ENCODE measurements at places on chromosomes 2 and 18.

DNA sequence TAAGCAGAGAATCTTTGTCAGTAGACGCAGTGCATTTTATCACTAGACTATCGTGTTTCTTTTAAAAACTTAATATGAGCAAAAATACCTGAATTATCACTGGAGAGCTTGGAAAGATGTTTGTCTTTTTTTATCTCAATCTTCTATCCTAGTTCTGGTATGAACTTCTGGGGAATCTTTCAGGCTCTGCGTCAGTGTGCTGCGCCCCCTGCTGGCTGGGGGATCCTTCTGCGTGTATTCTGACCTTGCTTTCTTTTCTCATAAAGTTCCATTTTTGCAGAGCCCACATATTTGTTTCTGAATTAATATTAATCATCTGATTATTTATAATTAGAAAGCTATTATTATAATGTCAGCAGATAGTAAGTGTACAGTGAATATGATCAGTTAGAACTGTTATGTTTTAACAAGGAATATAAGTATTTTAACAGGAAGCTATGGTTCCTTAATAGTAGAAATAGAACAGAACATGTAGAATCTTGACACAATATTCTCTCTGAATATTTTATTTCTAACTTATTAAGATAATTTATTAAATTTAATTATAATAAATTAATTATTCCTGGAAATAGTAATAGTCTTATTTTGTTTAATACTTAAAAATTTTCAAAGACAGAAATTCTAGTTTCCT lies 945.0 kb upstream of the CRIM1 start:
- peak; percentile 2 for DNase-seq

DNA sequence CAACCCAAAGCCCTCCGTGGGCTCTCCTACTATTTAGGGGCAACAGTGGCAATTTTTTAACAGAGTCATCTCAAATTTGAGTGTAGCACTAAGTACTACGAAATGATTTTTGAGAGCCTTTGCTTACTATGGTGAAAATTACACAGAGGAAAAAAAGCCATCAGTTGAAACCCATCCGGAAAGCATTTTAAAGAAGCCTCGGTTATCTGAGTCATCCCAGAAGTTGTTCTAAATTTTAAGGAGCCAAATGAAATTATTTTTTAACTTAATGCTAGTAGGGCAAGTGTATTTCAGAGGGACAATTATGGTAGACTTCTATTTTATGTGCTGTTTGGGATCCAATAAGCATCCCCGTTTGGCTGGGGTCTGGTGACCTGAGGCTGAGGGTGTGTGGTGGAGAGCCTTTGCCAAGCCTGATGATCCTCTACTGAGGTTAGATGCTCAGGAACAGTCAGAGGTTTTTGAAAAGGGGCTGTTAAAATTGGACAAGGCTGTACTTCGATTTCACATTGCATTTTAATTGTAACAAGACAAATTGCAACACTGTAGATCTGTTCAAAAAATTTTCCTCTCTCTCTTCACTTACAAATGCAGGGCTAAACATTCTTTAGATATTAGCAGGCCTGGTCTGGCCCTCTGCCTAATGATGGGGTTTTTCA lies 47.0 kb downstream of the RAPGEF4 start:
- DNase-seq = no peak

DNA sequence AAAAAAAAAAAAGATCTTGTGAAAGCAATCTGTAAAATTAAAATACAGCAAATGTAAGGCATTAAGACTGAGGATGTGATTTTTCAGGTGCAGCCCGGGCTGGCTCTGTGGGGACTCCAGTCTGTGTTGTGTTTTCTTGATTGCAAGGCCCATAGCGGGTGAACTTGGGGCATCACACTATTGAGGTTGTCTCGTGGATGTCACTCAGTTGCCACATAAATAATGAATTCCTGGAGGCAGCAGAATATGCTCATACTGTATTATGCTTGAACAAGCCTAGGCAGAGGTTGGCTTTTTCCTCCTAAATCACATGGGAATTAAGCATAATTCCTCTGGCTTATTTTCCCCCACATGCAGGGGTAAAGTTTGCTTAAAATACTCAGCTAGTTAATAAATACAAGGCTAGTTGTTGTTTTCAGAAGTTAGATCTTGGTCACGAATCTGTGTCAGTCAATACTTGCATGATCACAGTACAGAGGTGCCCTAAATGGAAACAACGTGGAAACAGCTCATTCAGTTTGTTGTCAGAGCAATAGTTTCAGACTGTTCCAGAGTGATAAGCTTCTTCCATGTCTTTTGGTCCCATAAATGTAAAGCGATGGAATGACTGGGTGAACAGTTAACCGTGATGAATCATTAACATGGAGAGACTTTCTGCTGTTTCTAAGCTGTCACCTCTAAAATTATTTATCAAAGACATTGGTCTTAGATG lies 16.4 kb downstream of the GEMIN6 start:
- DNase-seq = no peak

DNA sequence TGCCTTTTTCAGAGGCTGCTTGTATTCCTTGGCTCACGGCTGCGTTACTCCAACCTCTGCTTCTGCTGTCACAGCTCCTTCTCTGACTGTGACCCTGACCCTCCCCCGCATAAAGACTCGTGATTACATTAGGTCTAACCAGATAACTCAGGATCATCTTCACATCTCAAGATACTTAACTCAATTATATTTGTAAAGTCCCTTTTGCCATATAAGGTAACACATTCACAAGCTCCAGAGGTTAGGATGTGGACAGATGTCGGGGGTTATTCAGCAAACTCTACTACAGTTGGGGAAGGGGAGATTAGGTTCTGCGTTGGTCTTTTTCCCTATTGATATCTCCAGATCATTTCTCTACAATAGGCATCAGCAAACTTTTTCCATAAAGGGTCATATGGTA lies 76.9 kb downstream of the EVA1A start:
- DNase-seq = no peak

GRCh38 chr2:33484042-33484621 lies 7.7 kb downstream of the RASGRP3 start:
- DNase-seq = no peak

GRCh38 chr2:212745359-212745758 lies 206.8 kb upstream of the ERBB4 start:
- DNase-seq = no peak

DNA sequence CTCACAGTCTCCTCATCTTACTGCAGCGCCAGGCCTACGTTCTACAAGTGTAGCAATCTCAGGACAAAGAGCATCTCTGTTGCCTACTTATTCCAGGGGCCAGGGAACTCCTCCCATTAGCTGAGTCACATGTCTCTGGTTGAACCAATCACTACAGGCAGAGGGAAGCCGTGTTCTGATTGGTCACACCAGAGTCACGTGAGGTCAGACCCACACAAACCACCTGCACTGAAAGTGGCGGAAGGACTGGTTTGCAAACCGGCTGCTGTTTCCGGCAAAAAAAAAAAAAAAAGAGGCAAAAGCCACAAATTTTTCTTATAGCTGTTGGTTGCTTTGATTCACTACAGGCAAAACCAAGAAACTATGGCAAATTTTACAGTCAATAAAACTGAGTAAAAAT lies 21.9 kb upstream of the USP14 start:
- DNase-seq = peak; percentile 15

GRCh38 chr2:233798335-233799086 lies 20.4 kb downstream of the MROH2A start:
- DNase-seq = no peak

DNA sequence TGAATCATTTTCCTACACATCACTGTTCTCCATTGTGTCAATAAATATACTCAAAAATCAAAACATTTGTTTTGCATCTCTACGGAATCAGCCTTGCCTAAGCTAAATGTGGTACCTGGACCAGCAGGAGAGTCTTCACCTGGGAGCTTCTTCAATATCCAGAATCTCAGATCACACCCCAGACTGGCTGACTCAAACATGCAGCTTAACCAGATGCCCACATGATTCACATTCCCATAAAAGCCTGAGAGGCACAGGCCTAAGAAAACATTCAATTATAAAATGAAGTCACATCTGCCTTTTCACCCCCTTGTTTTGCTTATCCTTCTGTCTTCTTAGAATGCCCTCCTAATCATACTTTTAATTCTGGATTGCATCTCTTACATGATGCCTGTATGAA lies 1045.5 kb upstream of the NXPH2 start:
- DNase-seq = no peak

DNA sequence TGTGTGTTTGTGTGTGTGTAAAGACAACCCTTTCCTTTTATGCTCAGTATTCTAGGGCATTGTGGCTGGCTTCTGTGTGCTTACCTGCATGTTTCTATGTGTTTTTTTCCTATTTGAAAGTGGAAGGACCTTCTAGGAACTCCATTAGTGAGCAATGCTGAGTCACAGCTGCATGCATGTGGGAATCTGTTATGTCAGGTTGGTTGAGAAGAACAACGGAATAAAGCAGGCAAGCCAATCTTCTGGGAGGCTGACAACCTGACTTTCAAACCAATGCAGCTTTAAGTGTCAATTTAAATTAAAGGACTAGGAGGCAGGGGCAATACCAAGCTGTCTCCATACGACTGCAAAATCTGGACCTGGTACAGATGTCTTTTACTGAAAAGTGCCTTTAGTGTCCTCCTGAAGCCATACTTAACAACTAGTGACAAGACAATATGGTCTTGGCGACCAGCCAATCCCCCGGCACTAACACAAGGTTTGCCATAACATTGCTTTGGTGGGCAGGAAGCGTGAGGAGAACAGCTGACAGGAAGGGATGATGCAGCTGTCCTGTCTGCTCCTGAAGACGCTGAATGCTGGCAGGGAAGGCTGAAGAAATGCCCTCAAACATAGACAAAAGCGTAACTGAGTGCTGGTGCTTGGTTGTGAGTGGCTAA lies 514.7 kb upstream of the CDH7 start:
- DNase-seq = no peak

Measured in CD4-positive, alpha-beta T cell (primary cell).